Vagina (tissue), 2 donors: ENCODE measurements at places on chromosomes 5 and 9. TPM values are rescaled to one million over a fixed set of nuclear protein-coding genes. Genes with fewer than 3 reads are reported as not detected.

Gene LRRC19
- total RNA-seq: not detected

Gene PCDHB5
- 2.9 TPM for total RNA-seq

DNA sequence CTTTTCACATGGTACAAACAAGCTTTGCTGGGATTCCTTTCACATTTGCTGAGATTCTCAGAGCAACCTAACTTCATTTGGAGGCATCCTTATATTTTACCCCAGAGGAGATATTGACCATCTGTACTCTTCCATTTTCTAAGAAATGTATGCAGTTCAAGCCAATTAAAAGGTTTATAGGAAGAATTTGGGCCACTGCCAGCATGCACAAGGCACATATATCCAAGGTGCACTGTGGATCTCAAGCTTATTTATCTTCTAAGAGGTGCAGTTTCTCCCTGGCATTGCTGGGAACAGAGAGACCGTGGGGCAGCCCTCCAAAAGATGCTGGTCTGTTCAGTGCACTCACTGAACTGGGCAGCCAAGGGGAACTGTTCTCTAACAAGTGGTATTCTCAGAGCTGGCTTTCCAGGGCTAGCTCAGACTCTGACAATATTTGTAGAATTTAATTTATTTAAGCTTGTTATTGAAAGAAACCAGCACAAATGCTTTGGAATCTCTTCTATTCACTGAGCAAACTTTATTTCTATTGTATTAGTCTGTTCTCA is 213.3 kb downstream of the TENT4A start:
- no peaks in the 10 kb centered on the region for H3K36me3 ChIP-seq
- DNase-seq: no peak
- no peaks in the 10 kb centered on the region for H3K4me1 ChIP-seq
- H3K27ac ChIP-seq: no peak overlapping the region
- no peaks in the 10 kb centered on the region for H3K27me3 ChIP-seq

GRCh38 chr5:157295247-157295646 is 29.3 kb downstream of the CYFIP2 start:
- H3K4me1 ChIP-seq: no peaks in the 10 kb centered on the region
- no peak overlapping the region for H3K27ac ChIP-seq
- DNase-seq: no peak
- no peaks in the 10 kb centered on the region for H3K36me3 ChIP-seq
- H3K4me3 ChIP-seq: no peak overlapping the region

GRCh38 chr5:32297181-32298058 is 15.3 kb downstream of the MTMR12 start:
- no peak for DNase-seq
- no peak overlapping the region for H3K27ac ChIP-seq
- H3K4me1 ChIP-seq: peaks cover 23% of the 10 kb centered on the region
